ENCODE measurements at places on chromosomes 5 and 9. TPM values are rescaled to one million over a fixed set of nuclear protein-coding genes. Genes with fewer than 3 reads are reported as not detected.

- no peak for DNase-seq
Measured at GRCh38 chr5:97559827-97560598, 377.0 kb upstream of the RIOK2 start.

DNA sequence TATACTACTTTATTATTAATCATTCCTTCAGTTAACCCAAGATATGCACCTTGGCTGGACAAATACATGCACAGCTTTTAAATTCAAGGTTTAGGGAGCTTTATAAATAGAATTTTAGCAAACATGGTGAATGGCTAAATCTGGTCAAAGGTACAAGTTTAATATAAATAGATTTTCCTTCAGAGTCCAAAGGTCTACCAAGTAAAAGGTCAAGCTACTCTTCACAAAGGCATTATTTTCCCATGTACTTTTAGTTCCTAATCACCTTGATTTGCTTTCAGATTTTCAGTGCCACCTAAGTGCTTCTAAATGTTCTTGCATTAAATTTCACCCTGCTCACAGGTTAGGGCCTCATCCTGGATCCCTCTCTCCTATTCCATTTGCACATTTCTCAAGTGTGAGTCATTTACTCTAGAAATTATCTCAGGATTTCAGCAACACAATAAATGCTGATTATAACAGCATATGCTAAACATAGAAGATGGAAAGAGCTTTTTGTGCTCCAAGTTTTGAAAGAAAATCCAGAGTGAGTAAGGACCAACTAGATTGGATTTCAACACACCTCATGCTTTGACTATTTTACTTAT, 459.4 kb upstream of the ITGA1 start:
- no peak for DNase-seq

GRCh38 chr5:132831095-132831860, 831 bp upstream of the SHROOM1 start:
- DNase-seq, result no peak

- no peak for DNase-seq
Measured at GRCh38 chr5:166117072-166118066, 2174.1 kb upstream of the WWC1 start.

GRCh38 chr5:103927739-103928138, 365.1 kb upstream of the NUDT12 start:
- DNase-seq, result no peak

- no peak for DNase-seq
Measured at GRCh38 chr9:85163415-85163814, 493.9 kb downstream of the NTRK2 start.

- DNase-seq, result peak; percentile 86
Measured at GRCh38 chr9:136854113-136854841, 2.1 kb downstream of the MAMDC4 start.

DNA sequence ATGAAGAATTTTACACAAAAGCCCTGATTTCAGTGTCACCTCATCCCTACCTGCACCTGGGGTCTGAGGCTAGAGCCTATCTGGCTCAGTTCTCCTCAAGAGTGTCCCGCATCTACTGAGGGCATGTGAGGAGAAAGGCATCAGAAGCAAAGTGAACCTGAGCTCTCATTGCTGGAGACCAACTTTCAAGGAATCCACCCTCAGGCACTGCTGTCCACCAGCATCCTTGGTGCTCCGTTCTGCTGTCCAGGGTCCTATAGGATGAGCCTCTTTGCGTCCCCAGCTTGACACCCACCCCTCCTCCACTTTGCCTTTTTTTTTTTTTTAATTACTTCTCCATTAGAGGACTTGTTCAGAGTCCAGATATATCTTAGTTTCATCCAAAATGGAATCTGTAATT, 49.5 kb downstream of the CAMSAP1 start:
- no peak for DNase-seq

- DNase-seq, result no peak
Measured at GRCh38 chr5:136805466-136805865, 440.1 kb upstream of the TRPC7 start.

- no peak for DNase-seq
Measured at GRCh38 chr9:13569602-13570067, 290.1 kb upstream of the MPDZ start.

GRCh38 chr9:93357649-93358048, 93.8 kb upstream of the FAM120A start:
- DNase-seq, result no peak

GRCh38 chr9:21674894-21675293, 127.5 kb upstream of the MTAP start:
- DNase-seq, result no peak

- no peak for DNase-seq
Measured at GRCh38 chr5:104538734-104539133, 976.1 kb upstream of the NUDT12 start.

- no peak for DNase-seq
Measured at GRCh38 chr5:1547655-1548054, 23.9 kb upstream of the LPCAT1 start.

GRCh38 chr5:91162534-91163381, 220.4 kb downstream of the ARRDC3 start:
- DNase-seq, result no peak

DNA sequence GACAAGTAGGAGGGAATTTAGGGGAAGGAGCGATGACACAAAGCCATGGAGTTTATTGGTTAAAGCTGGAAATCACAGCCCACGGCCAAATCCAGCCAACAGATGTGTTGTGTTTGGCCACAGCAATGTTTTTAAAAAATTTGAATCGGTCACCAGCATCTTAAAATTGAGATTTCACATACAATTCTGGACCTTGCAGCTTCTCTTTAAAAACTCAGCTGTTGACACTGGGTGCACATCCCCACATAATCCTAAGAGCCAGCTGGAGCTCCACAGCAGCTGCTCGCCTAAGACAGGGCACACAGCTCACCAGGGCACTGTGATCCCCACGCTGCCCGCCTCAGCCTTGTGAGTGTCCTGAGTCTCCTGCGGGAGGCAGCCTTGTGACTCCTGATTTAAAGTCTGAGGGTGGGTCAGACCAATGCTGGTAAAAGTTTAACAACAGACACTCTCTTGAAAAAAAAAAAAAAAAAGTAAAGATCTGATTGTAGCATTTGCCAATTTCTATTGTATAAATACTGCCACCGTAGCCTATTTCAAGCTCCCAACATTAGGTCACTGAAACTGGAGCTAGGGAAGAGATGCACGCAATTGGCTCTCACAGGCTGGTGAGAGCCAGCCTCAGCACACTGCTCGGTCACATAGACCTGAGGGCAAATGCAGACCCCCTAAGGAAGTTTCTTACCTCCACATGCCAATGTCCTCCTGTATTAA, 124.8 kb downstream of the HSD17B3 start:
- no peak for DNase-seq

GRCh38 chr5:52692039-52692438, 95.7 kb upstream of the ITGA1 start:
- DNase-seq, result no peak

DNA sequence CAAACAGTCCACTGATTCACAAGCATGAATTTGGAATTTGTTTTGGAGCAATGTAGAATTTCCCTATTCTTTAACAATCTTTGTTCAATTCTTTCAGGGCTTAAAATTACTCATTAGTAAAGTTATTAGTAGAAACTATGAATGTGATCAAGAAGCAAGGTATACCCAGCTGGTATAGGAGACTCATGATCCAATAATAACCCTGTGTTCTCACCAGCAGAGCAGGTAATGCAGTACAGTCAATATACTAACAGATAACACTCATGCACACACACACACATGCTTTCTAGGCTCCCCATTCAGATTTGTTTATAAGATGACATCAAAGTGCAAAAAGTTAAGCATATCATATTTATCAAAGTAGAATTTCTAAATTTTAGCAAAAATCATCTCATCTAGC, 445.2 kb downstream of the ELAVL2 start:
- DNase-seq, result no peak

DNA sequence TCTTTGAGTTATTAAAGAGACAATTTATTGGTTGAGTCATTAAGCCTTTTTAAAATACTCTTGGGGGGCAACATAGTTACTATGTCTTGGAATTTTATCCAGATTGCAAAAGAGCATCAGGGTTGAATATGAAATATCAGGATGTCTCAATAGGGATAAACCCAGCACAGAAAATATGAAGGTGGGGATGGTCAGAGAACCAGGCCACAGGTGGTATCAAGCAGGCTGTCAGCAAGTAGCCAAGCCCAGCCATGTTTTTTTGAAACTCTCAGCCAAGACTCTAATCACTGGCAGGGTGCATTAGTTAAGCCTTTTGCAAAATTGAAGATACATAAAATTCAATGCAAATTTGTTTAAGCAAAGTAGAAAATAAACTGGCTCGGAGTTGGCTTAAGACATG, 468.9 kb downstream of the DTWD2 start:
- no peak for DNase-seq

DNA sequence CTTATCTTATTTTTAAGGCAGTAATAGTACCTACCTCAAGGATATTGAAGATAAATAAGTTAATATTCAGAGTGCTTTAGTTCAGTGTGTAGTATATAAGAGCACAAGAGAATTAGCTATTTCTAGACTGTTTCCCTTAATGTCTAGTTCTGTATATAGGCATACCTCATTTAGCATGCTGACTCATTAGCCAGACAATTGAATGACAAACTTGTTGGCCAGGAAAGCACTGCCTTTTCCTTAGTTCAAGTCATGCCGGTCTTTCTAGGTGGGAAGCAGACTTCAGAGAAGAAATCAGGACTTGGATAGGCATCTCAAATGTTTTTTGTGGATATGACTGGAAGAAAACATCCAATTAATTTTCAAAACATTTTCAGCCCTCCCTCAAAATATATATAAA, 3.2 kb upstream of the FBXO4 start:
- no peak for DNase-seq

GRCh38 chr9:27473111-27473529, 51.0 kb upstream of the IFNK start:
- no peak for DNase-seq

GRCh38 chr5:66989286-66989685, 207.3 kb downstream of the CD180 start:
- DNase-seq, result no peak

DNA sequence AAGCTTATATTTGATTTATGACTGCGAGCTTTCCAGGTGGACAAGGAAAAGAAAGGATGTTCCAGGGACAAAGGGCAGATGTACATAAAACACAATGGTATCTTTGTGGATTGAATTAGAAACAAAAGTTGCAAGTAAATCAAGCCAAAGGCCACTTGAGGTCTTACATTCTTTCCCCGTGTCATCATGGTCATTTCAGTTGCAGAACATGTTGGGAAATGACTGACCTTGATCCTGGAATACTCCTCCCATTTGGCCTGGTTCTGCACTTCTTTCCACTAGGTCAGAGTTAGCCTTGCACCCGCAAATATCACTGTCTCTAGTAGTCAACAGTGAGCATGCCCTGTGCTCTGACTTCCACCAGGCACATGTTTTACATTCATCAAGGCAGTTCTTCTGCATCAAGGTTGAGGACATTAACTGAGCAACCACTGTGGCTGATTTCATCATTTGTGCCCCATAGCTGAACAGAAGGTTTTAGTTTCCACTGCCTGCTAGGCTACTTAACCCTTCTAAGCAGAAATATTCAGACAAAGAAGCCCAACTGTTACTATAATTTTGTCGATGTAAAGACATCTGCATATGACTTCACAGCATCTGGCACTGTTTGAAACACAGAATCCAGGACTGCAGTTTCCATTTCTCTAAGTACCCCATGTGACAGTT, 1161.7 kb upstream of the DMAC1 start:
- DNase-seq, result peak; percentile 9

DNA sequence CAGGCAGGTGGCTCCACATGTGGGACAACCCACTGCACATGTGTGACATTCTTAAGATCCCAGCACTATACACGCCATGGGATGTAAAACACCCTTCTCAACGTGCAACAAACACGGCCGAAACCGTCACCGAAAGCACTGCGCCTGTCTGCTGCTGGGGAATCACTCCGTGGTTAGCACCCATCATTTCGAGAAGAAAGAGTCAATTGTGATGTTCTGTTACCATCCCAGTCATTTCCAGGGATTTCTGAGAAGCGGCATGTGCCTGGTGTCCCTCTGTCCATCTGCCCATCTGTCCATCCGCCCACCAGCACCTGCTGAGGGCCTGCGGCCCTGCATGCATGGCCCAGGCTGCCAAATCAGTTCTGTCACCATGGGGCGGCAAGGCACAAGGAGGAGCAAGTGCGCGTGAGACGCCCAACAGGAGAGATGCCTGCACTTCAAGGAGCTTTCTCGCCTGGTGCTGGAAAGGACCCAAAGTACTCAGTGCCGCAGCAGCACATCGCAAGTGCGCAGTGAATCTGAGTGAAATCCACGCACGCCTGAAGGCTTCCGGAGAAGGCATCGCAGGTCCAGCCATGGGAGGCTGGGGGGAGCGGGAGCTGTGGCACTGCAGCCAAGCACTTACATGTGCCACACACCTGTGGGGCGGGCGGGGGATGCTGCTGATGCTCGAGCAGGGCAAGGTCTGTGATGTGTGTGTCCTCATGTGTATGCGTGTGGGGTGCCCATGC, 38.0 kb downstream of the VAV2 start:
- no peak for DNase-seq

GRCh38 chr9:125541840-125542243, 165.2 kb downstream of the MAPKAP1 start:
- no peak for DNase-seq

DNA sequence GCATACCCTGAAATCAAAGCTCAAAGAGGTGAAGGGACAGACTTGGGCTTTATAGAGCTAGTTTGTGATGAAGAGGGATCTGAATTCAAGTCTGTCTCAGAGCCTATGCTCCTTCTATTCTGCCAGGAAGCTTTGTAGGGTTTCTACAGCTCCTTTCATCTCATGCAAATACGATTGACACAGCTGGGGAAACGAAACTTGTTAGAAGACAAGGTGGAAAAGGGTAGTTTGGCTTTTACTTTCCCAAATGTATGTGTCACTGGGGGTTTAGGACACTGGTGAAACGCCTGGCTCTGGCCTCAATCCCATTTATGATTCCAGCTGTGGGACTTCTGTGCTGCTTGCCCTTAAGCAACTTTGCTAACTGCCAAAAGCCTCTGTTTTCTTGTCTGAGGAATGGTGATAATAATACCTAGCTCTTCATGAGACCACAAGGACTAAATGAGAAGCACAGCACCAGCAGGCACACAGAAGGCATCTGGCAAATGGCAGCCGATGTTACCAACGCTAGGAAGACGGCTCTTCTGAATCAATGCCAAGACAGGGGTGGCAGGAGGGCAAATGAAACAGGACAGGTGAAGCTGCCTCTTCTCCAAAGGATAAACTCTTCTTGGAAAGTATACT, 70.3 kb upstream of the EQTN start:
- no peak for DNase-seq

The STPG3 gene
- not detected for polyA plus RNA-seq

The C1QTNF2 gene
- 0.27 TPM for polyA plus RNA-seq

The CATSPER3 gene
- 2.2 TPM for polyA plus RNA-seq

The GABRB2 gene
- not detected for polyA plus RNA-seq

The HCN1 gene
- 0.08 TPM for polyA plus RNA-seq

The FCN2 gene
- not detected for polyA plus RNA-seq

The ARSI gene
- not detected for polyA plus RNA-seq

The SAPCD2 gene
- polyA plus RNA-seq, result 0.38 TPM

The NR5A1 gene
- polyA plus RNA-seq, result 0.05 TPM

The ZFR gene
- polyA plus RNA-seq, result 27.2 TPM

Measured in pancreas (tissue), 10 donors.